Panc1 (cell line): ENCODE measurements at places on chromosomes 2 and 18.
A peak's percentile ranks its signal among the peaks of the same experiment; 100 is the strongest.

DNA sequence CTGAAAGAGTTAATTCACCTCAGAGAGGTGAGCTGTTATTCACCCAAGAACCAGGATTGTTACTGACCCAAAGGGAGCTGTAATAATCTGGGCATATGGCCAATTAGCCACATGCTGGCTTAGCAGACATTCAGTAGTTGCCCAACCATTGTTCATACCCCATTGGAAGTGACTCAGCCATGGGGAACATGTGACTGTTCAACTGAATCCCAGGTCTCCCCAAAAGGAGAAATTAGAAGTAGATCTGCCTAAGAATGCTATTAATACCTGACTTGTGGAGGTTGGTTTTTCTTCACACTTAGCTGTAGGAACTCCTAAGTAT, 272.6 kb upstream of the UBE2E3 start:
- no peak for DNase-seq

- no peak for DNase-seq
These were observed 143.1 kb upstream of the TTC39C start for GRCh38 chr18:23871410-23871809.

- DNase-seq: no peak
These were observed 299.1 kb downstream of the SETBP1 start for GRCh38 chr18:44979748-44980147.

DNA sequence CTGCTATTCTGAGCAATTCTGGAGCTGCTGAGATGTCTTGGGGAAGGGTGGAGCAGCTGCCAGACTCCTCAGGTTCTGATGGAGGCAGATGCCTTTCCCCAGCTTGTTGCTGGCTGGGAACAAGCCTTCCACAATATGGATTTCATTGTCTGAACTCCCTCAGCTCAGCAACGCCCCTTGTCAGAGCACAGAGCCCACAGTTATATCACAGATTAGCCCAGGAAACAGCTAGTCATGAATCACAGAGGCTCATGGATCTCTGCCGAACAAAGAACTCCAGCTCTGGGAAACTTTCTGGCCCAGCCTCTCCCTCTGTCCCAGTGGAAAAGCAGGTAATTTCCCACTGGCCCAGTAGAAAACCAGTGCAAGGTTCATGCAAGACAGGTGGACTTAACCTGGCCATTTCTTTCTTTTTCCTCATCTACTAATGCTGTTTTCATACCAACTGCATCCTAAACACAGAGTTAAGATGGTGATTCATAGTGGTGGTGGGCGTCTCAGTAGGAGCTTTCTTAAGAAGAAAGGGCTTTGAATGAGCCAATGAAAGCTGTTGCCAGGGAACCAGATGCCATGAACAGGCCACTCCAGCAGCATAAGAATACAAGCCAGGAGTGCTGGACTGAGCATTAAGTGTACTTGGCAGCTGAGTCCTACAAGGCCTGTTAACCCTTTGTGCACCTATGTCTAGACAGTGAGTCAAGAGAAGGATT, 8.7 kb upstream of the KIAA2012 start:
- no peak for DNase-seq

- peak; percentile 15 for DNase-seq
These were observed 570 bp downstream of the SCRN3 start for GRCh38 chr2:174395969-174396630.

- no peak for DNase-seq
These were observed 11.2 kb downstream of the EFR3B start for GRCh38 chr2:25053041-25053440.

- no peak for DNase-seq
These were observed 176.1 kb downstream of the CAPN13 start for GRCh38 chr2:30631051-30631671.

DNA sequence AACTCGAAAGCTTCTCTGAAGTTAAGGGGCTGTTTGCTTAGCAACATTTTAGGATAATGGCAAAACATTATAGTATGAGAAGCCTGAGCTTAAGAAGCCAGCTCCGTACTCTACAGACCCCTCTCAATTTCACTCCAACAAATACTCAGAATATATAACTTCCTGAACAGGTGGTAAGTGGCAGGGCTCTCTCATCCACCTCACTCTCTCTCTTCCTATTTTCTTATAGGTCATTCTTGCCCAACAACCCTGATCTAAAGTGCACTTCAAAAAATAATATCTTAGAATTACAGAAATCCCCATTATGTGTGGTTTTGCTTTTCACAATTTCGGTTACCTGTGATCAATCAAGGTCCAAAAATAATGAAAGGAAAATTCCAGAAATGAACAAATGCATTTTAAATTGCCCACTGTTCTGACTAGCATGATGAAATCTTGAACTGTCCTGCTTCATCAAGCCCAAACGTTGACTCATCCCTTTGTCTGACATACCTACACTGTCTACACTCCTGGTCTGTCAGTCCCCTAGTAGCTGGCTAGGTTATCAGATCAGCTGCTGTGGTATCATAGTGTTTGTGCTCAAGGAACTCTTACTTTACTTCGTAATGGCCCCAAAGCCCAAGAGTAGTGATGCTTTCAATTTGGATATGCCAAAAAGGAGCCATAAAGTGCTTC, 122.8 kb upstream of the COL5A2 start:
- no peak for DNase-seq
